ENCODE measurements at places on chromosomes 1 and 21. TPM values are rescaled to one million over a fixed set of nuclear protein-coding genes. Genes with fewer than 3 reads are reported as not detected.

- DNase-seq = no peak
These were observed 24.8 kb downstream of the CD101 start for GRCh38 chr1:117026361-117026760.

DNA sequence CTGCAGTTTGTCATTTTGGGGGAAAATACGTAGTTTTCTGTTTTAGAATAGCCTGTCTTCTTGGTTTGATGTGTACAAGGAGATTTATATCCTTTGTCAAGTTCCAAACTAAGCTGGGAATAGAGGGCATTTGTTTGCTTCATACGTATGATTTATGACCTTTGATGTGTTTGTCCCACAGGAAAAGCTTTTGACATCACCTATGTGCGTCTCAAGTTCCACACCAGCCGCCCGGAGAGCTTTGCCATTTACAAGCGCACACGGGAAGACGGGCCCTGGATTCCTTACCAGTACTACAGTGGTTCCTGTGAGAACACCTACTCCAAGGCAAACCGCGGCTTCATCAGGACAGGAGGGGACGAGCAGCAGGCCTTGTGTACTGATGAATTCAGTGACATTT, 79.9 kb downstream of the LAMC1 start:
- DNase-seq = no peak

Gene TFF3
- 30.9 TPM for total RNA-seq

GRCh38 chr1:196355206-196355786, 252.9 kb downstream of the KCNT2 start:
- DNase-seq = peak; percentile 37

DNA sequence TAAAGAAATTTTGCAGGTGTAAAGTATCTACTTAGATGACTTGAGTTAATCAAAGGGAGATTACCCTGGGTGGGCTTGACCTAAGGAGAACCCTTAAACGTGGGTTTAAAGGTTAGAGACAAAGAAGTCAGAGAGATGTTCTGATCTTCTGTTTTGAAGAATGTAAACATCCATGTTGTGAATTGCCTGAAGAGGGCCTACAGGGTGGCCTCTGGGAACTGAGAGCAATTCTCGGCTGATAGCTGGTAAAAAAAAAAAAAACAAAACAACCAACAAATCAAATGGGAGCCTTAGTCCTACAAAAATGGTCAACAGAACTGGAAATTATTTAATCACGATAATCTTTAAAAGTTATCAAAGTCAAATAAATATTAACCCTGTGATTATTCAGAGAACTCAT, 89.4 kb upstream of the BCL10 start:
- DNase-seq = no peak

DNA sequence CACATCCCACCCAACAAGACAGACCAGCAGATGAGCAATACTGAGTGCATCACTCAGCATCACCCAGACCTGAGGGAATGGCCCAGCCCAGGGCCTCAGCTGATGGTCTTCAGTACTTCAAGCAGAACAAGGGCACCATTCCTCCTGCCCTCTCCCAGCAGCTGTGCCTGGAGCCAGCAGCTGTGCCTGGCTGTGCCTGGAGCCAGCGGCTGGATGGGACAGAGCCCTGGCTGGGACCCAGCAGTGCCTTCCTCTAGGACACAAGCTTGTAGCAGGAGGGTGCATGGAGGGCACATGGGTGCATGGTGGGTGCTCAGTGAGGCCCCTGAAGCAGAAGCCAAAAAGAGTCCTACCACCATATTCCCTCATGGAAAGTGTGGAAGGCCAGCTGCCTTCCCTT, 583.8 kb downstream of the NPHP4 start:
- peak; percentile 34 for DNase-seq

DNA sequence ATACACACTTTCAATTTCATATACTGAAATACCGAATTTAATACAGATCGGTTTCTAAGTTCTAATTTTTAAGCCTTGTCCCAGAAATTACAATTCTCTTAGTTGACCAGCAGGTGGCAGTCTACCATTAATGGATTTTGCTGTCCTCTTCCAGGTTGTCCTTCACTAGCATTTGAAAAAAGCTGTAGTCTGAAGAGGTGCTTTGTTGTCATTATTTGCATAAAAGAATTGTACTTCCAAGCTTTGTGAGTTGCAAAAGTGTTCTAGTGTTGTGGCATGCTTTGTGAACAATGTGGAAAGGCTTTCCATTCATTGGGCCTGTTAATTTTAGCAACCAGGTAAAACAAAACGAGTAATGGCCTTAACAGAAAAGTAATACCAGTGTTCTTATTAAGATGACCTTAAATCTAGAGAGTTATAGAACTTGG, 193.6 kb downstream of the RPS6KC1 start:
- DNase-seq = peak; percentile 80

- DNase-seq = peak; percentile 41
These were observed 73.2 kb upstream of the ADGRL4 start for GRCh38 chr1:79079770-79080169.

GRCh38 chr1:110903853-110904500, 31.0 kb downstream of the CD53 start:
- DNase-seq = no peak

GRCh38 chr1:223733898-223734852, 21.8 kb downstream of the CAPN2 start:
- DNase-seq = no peak

DNA sequence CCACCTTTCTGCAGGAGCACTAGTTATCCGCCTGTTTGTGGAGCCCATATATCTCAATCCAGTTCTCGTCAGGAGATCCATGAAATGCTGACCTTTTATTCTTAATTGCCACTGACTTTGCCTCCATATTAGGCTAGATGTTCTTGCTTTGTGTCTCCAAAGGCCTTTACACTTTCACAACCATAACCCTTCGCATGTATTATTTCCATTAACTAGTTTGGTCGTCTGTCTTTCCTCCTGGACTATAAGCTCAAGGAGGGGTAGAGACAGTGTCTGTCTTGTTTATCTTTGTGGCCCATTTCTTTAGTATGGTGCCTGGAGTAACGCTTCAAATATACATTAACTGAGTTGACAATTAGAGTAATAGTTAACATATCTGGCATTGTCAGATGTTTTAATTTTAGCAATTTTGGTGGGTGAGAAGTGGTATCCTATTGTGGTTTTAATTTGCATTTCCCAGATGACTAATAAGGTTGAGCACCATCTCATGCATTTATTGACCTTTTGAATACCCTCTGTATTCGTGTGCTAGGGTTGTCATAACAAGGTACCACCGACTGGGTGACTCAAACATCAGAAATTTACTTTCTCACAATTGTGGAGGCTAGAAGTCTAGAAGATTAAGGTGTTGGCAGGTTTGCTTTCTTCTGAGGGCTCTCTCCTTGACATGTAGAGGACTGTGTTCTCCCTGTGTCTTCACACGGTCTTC, 21.7 kb upstream of the IL12RB2 start:
- no peak for DNase-seq

Gene EDN2
- total RNA-seq = 5.1 TPM

Gene VWA5B1
- 0.31 TPM for total RNA-seq

DNA sequence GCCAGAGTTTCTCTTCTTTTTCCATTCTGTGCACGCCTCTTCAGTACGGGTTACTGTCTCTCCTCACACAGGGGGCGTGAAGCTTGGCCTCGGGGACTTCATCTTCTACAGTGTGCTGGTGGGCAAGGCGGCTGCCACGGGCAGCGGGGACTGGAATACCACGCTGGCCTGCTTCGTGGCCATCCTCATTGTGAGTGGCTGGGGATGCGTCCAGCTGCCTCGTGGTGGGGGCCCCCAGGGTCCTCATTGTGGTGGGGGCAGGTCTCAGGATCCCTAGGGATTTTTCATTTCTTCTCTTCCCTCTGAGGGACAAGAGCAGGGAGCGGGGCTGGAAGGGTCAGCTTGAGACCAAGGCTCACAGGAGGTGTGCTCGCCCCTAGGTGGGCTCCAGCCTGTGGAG, 23.5 kb downstream of the PSEN2 start:
- DNase-seq = no peak

- no peak for DNase-seq
These were observed 167.1 kb upstream of the KCNJ15 start for GRCh38 chr21:38089763-38090046.

Gene KRTAP19-5
- total RNA-seq = not detected

Gene HAO2
- total RNA-seq = 0.21 TPM

DNA sequence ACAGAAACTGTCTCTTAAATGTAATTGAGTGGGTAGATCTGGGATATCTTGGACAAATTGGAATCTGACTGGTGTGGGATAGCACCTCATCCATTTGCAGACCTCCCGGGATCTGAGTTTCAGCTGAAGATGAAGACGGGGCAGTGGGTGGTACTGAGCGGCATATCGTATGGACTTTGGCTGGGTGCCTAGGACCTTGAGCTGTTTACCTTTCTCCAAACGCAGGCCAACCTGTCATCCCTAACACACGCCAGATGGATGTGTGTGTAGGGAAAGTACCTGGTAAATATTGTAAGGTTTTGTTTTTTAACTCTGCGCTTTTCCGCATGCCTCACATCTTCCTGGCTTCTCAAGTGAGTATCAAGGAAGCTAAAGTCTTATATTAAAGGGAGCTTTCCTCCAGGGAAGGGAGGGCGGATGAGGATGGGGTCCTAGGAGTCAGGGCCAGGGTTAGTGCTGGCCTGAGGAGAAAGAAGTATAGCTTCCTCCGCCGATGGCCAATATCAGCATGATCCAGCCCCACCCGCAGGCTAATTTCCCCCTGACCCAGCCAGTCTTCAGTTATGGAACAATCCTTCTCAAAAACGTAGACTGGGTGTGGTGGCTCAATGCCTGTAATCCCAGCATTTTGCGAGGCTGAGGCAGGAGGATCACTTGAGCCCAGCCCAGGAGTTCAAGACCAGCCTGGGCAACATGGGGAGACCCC, 26.2 kb downstream of the ATP8B2 start:
- DNase-seq = no peak

- DNase-seq = no peak
These were observed 36.5 kb upstream of the NGF start for GRCh38 chr1:115374598-115374997.

DNA sequence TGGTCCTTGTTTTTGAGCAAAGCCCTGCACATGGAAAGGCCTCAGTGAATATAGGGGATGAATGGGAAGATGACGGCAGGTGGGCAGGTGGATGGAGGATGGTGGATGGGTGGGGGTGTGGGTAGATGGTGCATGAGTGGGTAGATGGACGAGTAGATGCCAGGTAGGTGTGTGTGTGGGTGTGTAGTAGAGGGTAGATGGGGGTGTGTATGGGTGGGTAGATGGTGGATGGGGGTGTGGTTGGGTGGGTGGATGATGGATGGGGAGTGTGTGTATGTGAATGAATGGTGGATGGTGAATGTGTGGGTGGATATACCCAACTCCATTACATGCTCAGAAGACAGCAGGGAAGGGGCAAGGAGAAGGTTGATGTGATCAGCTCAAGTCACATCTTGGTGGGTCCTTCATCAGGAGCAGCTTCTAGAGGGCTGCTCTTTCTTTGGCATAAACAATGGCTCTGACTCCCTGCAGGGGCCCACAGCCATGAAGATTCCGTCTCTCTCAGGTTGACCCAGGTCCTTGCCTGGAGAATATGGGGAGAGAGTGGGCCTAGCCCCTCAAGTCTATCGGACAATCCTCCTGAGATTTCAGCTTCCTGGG, 34.2 kb downstream of the GRHL3 start:
- no peak for DNase-seq

Gene OVAAL
- not detected for total RNA-seq
